ENCODE measurements at places on chromosomes 2 and 18.

- DNase-seq, result no peak
Observed at GRCh38 chr2:170433448-170433847, 255.5 kb downstream of the MYO3B start.

- DNase-seq, result no peak
Observed at GRCh38 chr18:79926715-79927606, 24.5 kb downstream of the SLC66A2 start.

- no peak for DNase-seq
Observed at GRCh38 chr2:149679286-149679685, 91.7 kb upstream of the MMADHC start.

- DNase-seq, result no peak
Observed at GRCh38 chr2:5701266-5701665, 9.1 kb downstream of the SOX11 start.

- DNase-seq, result no peak
Observed at GRCh38 chr2:153068052-153068451, 349.6 kb downstream of the ARL6IP6 start.

- no peak for DNase-seq
Observed at GRCh38 chr2:143529118-143529720, 400.0 kb downstream of the ARHGAP15 start.

Measured in COR-L47 (cell line).